ENCODE measurements at places on chromosomes 16 and 17.
A peak's percentile ranks its signal among the peaks of the same experiment; 100 is the strongest.

DNA sequence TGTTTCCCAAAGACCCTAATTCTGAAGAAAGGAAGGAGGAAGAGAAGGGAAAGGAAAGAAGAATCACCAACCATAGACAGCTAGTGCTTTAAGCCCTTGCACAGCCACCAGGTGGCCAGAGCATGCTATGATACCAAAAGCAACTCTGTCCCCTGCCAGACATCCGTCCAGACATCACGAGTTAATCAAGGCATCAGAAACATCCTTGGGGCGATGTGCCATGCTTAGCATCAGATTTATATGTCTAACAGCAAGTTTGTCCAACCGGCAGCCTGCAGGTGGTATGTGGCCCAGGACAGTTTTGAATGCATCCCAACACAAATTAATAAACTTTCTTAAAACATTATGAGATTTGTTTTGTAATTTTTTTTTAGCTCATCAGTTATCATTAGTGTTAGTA lies 2.9 kb upstream of the CRYBA1 start:
- DNase-seq, result peak; percentile 57

DNA sequence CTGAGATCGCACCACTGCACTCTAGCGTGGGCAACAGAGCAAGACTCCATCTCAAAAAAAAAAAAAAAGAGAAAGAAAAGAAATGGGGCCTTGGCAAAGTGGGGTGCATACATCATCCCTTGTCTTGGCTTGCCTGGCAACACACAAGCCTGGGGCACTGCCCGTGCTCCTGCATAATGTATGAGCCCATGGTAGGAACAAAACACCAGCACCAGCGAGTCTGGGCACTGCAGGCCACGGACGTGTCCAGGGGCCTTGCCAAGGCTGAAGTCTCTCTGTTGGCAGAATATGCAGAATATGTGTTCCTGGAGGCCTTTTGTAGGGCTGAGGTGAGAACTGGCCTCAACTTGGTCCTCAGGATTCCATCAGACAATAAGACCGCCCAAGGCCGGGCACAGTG lies 15.7 kb upstream of the ALDOA start:
- DNase-seq, result no peak

GRCh38 chr17:45380046-45380765 lies 52.5 kb downstream of the ARHGAP27 start:
- no peak for DNase-seq

GRCh38 chr17:979212-979538 lies 401 bp downstream of the NXN start:
- DNase-seq, result no peak

DNA sequence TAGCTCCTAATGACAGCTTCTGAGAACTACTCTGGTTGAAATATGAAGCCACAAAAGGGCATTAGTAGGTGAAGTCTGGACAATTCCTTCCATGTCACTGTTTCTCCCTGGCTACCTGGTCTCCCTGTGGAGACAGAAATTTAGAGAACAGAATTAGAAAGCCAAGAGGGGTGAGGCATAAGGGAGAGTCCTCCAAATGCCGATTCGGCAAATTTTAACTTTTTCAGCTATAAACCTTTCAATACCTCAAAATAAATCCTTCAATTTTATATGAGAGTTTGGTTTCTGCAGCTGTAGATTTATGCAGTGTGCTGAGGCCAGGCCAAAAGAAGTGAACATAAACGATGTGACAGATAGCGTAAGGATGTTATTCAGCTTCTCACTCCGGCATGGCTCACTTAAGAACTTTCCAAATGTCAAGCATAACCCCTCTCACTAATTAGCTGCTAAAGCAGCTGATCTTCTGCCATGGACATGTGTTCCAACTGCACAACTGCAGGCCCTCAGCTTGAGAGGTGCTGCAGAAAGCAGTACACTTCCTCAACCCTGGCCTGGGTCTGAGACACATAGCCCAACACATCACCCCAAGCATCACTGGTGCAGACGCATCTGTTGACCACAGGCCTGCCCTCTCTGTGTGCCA lies 247.9 kb upstream of the SOX9 start:
- no peak for DNase-seq

- no peak for DNase-seq
These were observed 14.7 kb downstream of the TXNDC11 start for GRCh38 chr16:11727796-11728543.

GRCh38 chr17:69606142-69606800 lies 191.8 kb downstream of the MAP2K6 start:
- no peak for DNase-seq

GRCh38 chr16:46775214-46775613 lies 27.1 kb upstream of the MYLK3 start:
- DNase-seq, result no peak

GRCh38 chr16:27722207-27722606 lies 172.3 kb downstream of the KATNIP start:
- DNase-seq, result no peak

- DNase-seq, result peak; percentile 95
These were observed 9.3 kb downstream of the ADORA2B start for GRCh38 chr17:15954222-15954621.

GRCh38 chr17:16122697-16123434 lies 92.5 kb downstream of the NCOR1 start:
- DNase-seq, result no peak
